ENCODE measurements at places on chromosomes 3 and 15. TPM values are rescaled to one million over a fixed set of nuclear protein-coding genes. Genes with fewer than 3 reads are reported as not detected.
A peak's percentile ranks its signal among the peaks of the same experiment; 100 is the strongest.

The KAT2B gene
- 88.3 TPM for total RNA-seq

The STX19 gene
- total RNA-seq = not detected

The FBXW12 gene
- not detected for total RNA-seq

The SYNPR gene
- total RNA-seq = not detected

The ADCY5 gene
- not detected for total RNA-seq

The IGF2BP2 gene
- 3.5 TPM for total RNA-seq

The FAM3D gene
- total RNA-seq = not detected

The MORC1 gene
- not detected for total RNA-seq

- no peak for DNase-seq
Measured at GRCh38 chr3:85254738-85255137, 295.9 kb downstream of the CADM2 start.

GRCh38 chr3:107868449-107868848 lies 222.4 kb downstream of the CD47 start:
- DNase-seq = no peak

GRCh38 chr15:28952666-28953491 lies 67.1 kb downstream of the APBA2 start:
- DNase-seq = no peak

DNA sequence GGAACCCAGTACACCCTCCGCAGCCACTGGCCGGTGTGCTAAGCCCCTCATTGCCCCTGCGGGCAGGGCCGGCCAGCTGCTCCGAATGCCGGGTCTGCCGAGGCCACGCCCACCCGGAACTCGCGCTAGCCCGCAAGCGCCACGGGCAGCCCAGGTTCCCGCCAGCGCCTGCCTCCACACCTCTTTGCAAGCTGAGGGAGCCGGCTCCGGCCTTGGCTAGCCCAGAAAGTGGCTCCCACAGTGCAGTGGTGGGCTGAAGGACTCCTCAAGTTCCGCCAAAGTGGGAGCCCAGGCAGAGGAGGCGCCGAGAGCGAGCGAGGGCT lies 81.4 kb upstream of the BCHE start:
- DNase-seq = no peak

DNA sequence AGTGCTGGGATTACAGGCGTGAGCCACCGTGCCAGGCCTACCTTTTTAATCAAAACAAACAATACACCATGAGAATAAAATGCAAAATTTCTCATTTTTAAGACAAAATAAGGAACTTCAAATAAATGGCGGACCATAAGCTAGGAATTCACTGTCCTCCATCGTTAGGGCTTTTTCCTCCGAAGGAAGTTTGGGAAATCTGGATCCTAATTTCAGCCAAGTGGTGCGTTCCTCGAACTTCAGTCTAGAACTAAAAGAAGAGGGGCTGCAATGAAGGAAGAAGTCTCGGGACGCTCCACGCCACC lies 260 bp downstream of the EXD1 start:
- DNase-seq = no peak

GRCh38 chr3:183800243-183800863 lies 25.0 kb downstream of the MAP6D1 start:
- DNase-seq = no peak

GRCh38 chr3:150464684-150465083 lies 56.6 kb downstream of the TSC22D2 start:
- DNase-seq = no peak

DNA sequence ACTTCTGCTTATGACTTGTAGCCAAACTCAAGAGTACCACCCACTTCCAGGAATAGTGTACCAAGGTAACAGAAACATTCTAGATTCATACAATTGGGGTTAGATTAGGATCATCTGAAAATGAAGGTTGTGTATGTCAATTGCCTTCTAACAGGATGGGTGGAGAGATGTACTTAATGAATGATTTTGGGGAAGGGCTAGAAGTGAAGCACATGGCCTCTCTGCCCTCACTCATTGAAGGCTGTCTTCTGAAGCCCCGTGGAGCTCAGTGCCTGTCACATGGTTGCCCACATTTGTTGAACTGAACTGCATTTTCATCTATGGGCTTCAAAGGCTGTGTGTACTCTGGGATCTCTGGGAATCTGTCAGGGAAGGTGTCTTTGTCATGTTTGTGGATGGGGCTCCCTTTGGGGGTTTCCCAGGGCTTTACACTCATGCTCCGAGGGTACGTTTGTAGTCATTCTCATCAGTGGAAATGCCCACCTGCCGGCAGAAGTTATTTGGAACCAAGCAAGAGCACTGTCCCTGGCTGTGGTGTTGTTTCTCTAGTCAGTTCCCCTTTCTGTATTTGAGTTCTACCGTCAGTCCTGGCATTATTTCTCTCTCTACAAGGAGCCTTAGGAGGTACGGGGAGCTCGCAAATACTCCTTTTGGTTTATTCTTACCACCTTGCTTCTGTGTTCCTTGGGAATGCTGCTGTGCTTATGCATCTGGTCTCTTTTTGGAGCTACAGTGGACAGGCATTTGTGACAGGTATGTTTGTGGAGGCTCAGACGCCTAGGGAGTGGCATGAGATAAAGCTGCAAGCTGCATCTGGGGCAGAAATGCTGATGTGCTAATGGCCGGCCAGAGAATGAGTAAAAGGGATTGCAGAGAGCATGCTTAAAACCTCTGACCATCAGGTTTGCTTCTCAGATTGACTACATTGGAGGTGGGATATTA lies 22.4 kb downstream of the CD86 start:
- DNase-seq = no peak

- no peak for DNase-seq
Measured at GRCh38 chr15:39247574-39247973, 333.3 kb upstream of the THBS1 start.

DNA sequence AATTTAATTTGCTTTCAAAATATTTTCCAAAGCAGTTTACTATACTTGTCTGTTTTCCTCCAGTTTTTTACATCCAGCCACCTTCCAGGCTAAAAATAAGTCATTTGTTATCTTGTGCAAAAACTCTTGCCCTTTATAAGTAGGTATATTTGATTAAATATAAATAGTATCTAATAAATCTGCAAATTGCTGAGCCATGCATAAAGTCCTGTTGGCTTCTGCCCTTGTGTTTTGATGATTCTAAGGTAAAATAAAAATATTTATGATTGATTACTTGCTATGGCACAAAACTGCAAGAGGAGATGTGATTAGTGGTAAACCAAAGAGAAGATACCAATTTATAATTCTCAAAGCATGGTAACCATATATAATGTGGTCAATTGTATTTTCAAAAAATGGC lies 1026.7 kb downstream of the EPHA3 start:
- DNase-seq = no peak

GRCh38 chr3:30542897-30543296 lies 63.5 kb upstream of the TGFBR2 start:
- DNase-seq = no peak

GRCh38 chr15:85607141-85607806 lies 187.5 kb downstream of the KLHL25 start:
- no peak for DNase-seq

GRCh38 chr15:63491116-63491827 lies 13.1 kb upstream of the USP3 start:
- no peak for DNase-seq

GRCh38 chr15:47705281-47705997 lies 11.9 kb upstream of the SEMA6D start:
- DNase-seq = no peak

GRCh38 chr3:174330303-174330702 lies 528.8 kb upstream of the NAALADL2 start:
- DNase-seq = no peak

DNA sequence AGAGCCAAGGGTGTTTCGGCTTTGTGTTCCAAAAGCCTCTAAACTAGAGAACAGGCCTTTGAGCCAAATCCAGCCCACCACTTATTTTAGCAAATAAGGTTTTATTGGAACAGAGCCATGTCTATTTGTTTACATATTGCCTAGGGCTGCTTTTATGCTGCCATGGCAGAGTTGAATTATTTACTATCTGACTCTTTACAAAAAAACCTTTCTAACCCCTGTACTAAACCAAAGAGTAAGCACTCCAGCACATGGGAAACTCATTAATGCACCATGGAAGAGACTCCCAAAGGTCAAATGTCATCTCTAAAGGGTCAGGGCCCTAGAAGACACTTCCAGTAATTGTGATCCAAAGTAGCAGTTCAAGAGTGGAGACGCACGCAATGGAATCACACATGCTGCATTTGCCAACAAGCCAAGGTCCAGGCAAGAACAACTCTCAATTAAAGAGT lies 22.3 kb downstream of the OSBPL10 start:
- no peak for DNase-seq

- DNase-seq = no peak
Measured at GRCh38 chr3:150142936-150143335, 172.2 kb upstream of the PFN2 start.

GRCh38 chr3:134877788-134878187 lies 82.7 kb downstream of the EPHB1 start:
- no peak for DNase-seq

DNA sequence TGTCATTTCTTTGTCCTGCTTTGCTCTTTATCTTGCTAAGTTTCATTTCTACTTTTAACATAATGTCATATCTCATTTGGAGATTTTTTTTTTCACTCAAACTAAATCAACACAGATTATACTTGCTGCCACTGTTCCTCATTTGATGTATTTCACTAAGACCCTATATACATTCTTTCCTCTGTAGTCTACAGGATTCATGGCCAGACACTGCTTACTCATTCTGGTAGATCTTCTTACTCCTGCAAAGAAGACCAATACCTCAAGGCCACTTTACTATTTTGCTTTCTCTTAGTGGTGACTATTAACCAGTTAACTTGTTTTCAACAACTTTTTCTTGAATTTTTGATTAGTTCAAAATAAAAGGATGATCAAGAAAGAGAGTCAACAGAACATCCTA lies 26.6 kb downstream of the SLC24A5 start:
- DNase-seq = no peak

DNA sequence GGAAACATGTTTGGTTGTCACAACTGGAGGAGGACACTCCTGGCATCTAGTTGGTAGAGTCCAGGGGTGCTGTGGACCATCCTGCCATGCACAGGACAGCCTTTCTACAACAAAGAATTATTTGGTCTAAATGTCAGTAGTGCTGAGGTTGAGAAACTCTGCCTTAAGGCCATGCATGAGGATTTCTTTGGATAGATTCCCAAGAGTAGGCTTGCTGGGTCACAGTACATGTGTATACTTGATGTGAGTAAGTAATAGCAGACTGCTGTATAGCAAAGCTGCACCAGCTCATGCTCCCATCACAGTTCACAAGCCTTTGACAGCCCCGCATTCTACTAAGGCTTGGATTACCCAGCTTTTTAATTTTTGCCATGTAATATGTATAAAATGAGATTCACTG lies 151.3 kb downstream of the MFSD1 start:
- DNase-seq = no peak

DNA sequence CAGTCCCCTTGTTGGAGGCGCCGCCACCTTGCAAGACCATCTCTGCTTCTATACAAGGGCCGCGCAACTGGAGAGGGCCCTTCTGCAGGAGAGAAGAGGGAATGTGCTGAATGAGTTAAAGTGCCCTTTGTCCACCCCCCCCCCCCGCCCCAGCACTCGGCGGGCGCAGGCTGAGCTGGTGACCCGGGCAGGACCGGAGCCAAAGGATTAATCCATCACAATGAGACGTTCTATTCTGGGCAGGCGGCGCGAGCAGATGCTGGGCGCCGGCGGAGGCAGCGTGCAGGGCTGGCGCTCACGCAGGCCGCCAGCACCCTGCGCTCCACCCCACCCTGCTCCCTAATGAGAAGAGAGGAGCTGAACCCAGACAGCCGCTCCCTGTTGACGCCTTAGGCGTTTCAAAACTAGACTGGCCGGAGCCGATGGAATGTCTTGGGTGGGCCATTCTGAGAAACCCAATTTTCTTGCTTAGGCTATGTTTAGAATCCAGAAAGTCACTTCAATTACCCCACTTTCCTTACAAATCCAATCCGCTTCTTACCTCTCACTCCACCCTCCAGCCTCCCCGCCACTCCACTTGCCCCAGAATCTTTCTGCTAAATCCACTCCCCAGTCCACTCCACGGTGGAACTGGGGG lies 32.9 kb downstream of the GJD2 start:
- no peak for DNase-seq

DNA sequence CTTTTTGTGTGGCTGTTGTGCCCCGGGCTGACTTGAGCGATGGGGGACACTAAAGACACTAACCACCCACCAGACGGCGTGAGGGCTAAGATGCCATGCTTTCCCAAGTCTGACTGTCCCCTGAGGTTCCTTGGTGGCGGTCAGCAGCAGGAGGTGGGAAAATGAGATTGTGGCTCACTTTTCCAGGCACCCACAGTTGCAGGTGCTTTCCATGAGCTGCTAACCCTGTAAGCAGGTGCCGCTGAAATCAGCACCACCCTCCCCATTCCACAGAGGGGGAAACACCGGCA lies 17.7 kb downstream of the PRR23E start:
- peak; percentile 34 for DNase-seq

- no peak for DNase-seq
Measured at GRCh38 chr3:6521369-6522113, 339.4 kb upstream of the GRM7 start.

GRCh38 chr15:99438691-99439523 lies 126.9 kb upstream of the MEF2A start:
- peak; percentile 54 for DNase-seq

DNA sequence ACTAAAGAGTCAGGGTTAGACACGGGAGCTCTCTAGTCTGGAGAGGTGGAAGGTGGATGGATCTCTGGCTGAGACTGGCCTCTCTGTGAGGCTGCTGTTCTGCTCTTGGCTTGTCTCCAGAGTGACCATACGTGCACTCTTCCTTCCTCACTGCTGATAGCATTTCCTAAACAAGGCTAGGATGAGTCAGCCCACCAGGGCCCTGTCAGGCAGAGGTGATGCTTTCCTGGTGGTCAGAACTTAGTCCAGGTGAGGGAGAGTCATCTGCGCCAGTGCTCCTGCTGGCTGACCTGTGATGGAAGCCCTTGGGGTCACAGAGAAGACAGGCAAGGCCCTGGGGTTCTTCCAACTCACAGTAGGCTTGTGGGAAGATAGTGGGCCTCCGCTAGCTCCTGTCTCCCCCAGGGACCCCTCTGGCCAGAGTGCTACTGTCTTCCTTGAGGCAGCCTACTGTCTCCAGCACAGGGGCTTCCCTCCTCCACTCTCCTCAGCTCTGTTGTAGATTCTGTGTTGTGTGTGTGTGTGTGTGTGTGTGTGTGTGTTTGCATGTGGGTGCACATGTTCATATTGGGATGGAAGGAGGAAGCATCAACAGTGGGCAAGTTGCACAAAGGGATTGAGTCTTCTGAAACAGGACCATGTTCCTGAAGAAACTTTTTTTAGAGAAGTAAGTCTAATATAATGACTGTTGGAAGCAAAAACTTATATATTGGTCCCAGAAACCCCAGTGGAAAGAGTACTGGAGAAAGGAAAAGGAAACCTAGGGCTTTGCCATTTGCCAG lies 16.5 kb downstream of the ALPK3 start:
- no peak for DNase-seq

GRCh38 chr3:12285003-12285555 lies 3.8 kb upstream of the PPARG start:
- DNase-seq = no peak

Measured in natural killer cell treated with Interleukin-12 subunit alpha and Interleukin-12 subunit beta and Interleukin-15 and Interleukin-18, amount 100 ng/mL, for 72 hours (primary cell).